ENCODE measurements at places on chromosomes 4 and X.

DNA sequence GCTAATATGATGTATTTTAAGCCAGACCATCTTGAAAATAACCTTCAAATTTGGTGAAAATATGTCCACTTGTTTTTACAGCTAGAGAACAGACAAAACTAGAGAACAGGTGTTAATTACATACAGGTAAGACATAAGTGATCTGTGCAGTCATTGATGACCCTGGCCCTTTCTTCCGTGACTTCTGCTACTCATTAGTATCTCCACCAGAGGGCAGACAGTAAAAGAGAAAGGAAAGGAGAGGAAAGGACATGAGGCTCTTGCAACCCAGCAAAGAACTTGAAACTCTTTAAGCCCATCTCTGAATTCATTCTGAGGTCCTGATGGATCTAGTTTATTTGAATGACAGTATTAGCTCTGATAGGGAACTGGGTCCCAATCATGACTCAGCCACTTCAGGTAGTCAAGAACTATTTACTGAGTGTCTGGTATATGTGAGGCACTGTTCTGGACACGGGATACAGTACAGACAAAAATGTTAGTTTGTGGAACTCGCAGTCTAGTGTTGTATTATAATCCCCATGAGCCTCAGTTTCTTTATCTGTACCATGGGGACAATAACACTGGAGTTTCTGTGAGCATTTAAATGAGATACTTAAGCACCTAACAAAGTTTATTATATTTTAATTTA is 121.0 kb upstream of the TEX13D start:
- DNase-seq, result no peak

GRCh38 chrX:122625239-122625638 is 558.8 kb upstream of the GRIA3 start:
- DNase-seq, result no peak

DNA sequence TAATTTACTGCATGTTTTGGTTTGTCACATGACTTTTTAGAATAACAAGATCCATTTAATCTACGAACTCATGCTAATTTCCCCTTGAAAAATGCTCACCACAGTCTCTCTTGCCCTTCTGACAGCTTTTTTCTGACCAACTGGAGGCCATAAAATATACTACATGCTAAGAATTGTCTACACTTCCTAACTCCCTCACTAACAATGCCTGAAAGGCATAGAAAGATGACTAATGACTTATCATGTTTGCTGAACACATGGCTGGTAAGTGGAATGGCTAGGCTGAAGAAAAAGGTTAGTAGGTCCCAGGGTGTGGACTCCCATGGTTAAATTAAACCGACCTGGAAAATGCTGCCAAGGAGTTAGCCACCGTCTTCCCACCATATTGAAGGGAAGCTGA is 309.9 kb downstream of the SPOCK3 start:
- no peak for DNase-seq

DNA sequence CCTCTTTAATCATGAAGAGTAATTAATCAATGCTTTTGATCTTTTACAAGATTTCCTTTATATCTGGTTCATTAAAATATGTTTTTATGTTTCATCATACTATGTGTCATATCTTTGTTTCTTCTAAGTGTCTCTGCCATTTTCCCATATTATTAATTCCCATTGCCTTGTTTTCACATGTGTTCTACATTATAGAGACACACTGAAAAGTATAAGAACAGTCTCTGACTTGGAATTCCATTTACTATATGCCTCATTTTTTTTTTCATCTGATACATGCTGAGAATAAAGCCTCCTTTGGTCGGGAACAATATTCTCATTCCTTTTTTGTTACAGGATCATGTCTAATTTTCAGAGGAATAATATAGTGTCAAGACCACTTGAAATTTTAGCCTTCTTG is 4.3 kb downstream of the BANK1 start:
- DNase-seq, result no peak

GRCh38 chr4:119854364-119854763 is 212.3 kb downstream of the MAD2L1 start:
- DNase-seq, result no peak

DNA sequence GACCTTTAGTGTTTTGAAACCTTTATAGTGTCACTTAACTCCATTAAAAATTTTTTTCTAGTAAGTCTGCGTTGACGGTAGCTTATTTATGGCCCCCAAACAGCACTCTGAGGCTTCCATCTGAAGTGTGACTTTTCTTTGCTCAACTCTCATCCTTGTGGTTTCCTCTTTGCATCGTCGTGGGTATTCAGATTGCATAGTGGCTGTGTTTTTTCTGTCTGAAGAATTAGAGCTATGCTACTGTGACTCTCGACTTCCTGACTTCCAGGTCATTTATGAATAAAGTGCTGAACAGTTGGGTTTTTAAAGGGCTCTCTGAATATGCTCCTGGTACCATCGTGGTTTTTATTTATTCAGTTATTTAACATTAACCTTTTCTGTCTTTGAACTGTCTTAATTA is 44.9 kb downstream of the JADE1 start:
- no peak for DNase-seq

DNA sequence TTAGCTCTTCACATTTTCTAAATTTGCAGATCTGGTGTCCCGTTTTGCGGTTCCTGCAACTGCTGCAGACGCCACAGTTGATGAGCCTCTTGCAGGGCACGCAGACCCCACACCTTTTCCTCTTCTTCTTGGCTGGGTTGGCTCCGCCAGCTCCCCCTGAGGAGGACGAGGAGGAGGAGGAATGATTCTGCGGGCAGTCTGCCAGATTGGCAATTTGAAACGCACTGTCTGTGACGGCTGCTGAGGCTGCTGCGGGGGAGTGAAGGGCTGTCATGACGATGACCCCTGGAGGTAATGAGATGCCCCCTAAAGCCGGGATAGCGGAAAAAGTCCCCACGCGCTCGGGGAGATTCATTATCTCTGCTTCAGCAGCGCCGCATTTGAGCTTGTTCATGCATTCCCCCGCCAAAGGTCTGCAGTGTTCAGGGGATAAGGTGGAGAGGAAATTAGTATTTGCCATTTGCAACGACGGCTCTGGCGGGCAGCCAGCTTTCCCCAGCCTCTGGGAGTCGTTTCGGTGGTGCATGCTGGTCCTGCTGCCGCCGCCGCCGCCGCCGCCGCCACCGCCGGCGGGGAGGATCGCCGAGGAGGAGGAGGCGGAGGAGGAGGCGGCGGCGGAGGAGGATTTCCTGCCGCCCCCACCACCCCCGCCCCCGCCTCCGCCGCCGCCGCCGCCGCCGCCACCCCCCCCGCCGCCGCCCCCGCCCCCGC is 3.8 kb downstream of the CXXC4 start:
- no peak for DNase-seq

DNA sequence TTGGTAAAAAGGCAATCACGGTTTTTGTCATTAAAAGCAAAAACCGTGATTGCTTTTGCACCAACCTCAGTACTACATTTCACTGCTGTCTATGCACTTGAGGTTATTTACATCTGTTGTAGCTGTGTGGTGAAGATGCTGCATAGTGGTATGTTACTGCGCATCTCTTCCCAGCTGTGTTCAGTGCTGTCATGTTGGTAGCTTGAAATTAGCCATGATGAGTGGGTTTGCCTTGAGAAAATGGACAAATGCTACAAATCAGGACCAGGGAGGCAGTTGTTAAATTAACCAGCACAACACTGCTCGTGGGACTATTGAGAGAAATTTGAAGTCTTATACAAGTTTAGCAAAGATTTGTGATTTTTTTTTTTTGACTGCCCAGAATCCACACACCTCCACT is 2.2 kb upstream of the SMIM43 start:
- DNase-seq, result no peak

DNA sequence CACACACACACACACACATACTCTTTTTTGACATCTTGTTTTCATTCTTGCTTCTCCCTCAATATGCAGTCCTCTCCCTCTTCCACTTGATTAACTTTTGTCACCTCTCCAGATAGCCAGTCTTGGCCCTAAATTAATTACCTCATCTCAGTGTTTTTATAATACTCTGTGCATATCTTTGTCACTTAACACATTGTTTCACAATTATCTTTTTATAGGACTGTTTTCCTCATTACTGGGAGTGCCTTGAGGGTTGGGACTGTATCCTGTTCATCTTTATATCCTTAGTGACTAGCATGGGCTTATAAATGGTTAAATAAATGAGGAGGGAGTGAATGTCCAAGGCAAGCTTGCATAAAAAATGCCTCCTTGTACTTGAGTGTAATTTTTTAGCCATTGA is 33.1 kb downstream of the SYNPO2 start:
- DNase-seq, result no peak

- DNase-seq, result no peak
Measured at GRCh38 chr4:134787315-134787714, 585.7 kb upstream of the PABPC4L start.

DNA sequence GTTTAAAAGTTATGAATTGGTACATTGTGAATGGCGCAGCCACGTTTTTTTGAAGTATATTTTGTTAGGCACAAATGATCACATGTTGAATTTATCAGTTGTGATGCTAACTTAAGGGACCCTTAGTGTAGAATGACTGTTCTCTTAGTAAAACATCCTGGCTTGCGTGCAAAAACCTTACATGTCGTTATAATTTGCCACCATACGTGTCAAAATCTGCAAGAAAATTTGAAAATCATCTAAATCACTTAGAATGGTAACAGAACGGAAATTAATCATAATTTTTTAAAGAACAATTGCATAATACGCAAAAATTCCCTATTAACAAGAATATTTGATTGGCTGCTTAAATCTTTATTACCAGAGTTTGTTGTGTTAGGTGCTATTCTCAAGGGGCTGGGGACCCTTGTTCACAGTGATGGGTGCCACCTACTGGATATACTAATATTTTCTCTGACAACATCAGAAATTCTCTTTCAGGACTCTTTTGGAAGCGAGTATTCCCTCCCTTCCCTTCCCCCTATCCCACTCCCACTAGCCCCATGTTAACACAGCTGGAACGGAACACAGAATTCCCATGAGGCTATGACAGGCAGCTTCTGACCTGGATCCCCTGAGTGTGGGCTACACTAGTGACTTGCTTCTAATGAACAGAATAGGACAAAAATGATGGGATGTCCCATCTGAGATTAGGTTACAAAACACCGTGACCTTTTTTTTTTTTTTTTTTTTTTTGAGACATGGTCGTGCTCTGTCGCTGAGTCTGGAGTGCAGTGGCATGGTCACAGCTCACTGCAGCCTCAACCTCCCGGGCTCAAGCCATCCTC is 71.8 kb downstream of the SUPT20HL2 start:
- DNase-seq, result no peak

- DNase-seq, result no peak
Measured at GRCh38 chr4:15805583-15806517, 27.7 kb downstream of the CD38 start.

- no peak for DNase-seq
Measured at GRCh38 chr4:127049526-127049925, 583.2 kb upstream of the INTU start.
